ENCODE measurements at places on chromosomes 2 and 18. TPM values are rescaled to one million over a fixed set of nuclear protein-coding genes. Genes with fewer than 3 reads are reported as not detected.

The FMNL2 gene
- total RNA-seq = 73.3 TPM

The MEMO1 gene
- total RNA-seq = 36.6 TPM

The CDK15 gene
- total RNA-seq = 1.7 TPM

The GNAL gene
- 17.5 TPM for total RNA-seq

The MDH1B gene
- total RNA-seq = 3.5 TPM

The STON1 gene
- total RNA-seq = 81.0 TPM

The CCDC141 gene
- total RNA-seq = 19.2 TPM

The GORASP2 gene
- total RNA-seq = 44.5 TPM

The AAK1 gene
- 59.2 TPM for total RNA-seq

The NRP2 gene
- 53.5 TPM for total RNA-seq

The RAB27B gene
- total RNA-seq = 8.7 TPM

The ERFE gene
- total RNA-seq = 1.4 TPM

The AGAP1 gene
- 117 TPM for total RNA-seq

The MYOM1 gene
- total RNA-seq = 40.7 TPM

The GALR1 gene
- total RNA-seq = 0.16 TPM

The CRIM1 gene
- 158 TPM for total RNA-seq

The CD8B gene
- total RNA-seq = 0.71 TPM

The RNF138 gene
- 30.7 TPM for total RNA-seq

The KATNAL2 gene
- 4.6 TPM for total RNA-seq

The PRKAG3 gene
- 1.5 TPM for total RNA-seq

The APCDD1 gene
- total RNA-seq = 26.8 TPM

The ARHGEF33 gene
- 3.7 TPM for total RNA-seq

The CYS1 gene
- total RNA-seq = 9.7 TPM

The OTOS gene
- total RNA-seq = not detected

The YES1 gene
- 118 TPM for total RNA-seq

The TSPYL6 gene
- total RNA-seq = 0.44 TPM

The SERPINB2 gene
- 2.0 TPM for total RNA-seq

The ANO7 gene
- 1.4 TPM for total RNA-seq

The SCLY gene
- 17.4 TPM for total RNA-seq

The PUM2 gene
- total RNA-seq = 216 TPM

The PLA2R1 gene
- 13.2 TPM for total RNA-seq

The UCN gene
- total RNA-seq = 4.7 TPM

The UPP2 gene
- 0.33 TPM for total RNA-seq

The RIOK3 gene
- total RNA-seq = 91.9 TPM

The SUCLG1 gene
- total RNA-seq = 53.5 TPM

The RPL31 gene
- total RNA-seq = 917 TPM

The ANKRD36B gene
- total RNA-seq = 182 TPM

The PFN4 gene
- 4.1 TPM for total RNA-seq

Data from camera-type eye (tissue), 1 donor.